ENCODE measurements at places on chromosomes 6 and 20.

- DNase-seq = no peak
Measured at GRCh38 chr20:25291432-25292133, 43.7 kb downstream of the PYGB start.

GRCh38 chr6:85401186-85402021 is 48.5 kb upstream of the NT5E start:
- DNase-seq = no peak

GRCh38 chr20:43789593-43789992 is 62.8 kb upstream of the GTSF1L start:
- no peak for DNase-seq

- DNase-seq = no peak
Measured at GRCh38 chr20:11296951-11297350, 620.7 kb upstream of the BTBD3 start.

- DNase-seq = no peak
Measured at GRCh38 chr6:24006254-24006653, 119.8 kb upstream of the NRSN1 start.

GRCh38 chr6:158575550-158575949 is 15.7 kb downstream of the TMEM181 start:
- DNase-seq = no peak

GRCh38 chr20:60867589-60867988 is 384.5 kb upstream of the CDH4 start:
- no peak for DNase-seq

- no peak for DNase-seq
Measured at GRCh38 chr6:157143890-157144798, 179.2 kb downstream of the TMEM242 start.

DNA sequence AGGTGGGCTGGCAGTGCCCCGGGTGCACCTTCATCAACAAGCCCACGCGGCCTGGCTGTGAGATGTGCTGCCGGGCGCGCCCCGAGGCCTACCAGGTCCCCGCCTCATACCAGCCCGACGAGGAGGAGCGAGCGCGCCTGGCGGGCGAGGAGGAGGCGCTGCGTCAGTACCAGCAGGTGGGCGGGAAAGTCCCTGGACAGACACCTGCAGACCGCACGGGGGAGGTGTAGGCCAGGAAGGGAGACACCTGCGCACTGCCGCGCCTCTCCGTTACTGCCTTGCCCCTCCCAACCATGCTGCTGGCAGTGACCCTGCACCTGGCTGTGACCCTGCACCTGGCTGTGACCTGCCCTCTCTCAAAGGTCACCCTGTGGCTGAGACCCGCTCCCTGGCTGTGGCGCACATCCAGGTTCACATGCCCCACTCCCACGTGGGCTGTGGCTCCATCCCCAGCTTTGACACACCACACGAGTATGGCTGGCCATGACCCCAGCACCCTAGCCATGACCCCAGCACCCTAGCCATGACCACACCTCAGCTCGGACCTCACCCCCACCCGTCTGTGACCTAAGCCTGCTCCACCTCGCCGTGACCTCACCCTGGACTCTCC is 11.6 kb downstream of the RBCK1 start:
- no peak for DNase-seq

DNA sequence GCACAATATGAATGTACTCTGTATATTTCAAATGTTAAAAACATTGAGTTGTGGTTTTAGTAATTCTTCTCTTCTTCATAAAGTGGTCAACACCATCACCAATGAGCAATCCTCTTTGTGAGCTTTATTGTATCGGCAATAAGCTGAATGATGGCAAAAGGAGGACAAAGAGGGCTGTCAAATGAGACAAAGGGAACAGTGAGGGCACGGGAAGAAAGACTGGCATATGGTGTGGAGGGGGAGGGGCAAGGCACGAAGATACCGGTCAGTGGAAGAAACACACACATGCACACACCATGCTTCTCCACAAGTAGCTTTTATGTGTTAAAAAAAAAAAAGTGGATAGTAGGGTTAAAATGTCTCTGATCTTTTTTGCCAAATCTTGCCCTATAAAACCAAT is 506.8 kb upstream of the CITED2 start:
- DNase-seq = no peak

DNA sequence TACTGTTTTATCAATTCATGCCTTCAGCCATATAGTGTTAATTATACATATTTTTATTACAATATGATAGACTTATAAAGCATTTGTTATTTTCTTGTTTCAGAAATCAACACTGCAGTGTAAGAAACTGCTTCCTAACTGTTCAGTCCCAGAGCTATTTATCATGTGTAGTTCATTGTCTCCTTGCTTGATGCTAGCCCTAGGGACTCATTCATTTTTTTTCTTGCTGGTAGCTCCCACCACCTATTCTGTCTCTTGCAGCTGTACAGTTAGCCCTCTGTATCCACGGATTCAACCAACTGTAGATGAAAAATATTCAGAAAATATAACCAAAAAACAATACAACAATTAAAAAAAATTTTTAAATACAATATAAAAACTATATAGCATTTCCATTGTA is 121.3 kb downstream of the STXBP5 start:
- no peak for DNase-seq

DNA sequence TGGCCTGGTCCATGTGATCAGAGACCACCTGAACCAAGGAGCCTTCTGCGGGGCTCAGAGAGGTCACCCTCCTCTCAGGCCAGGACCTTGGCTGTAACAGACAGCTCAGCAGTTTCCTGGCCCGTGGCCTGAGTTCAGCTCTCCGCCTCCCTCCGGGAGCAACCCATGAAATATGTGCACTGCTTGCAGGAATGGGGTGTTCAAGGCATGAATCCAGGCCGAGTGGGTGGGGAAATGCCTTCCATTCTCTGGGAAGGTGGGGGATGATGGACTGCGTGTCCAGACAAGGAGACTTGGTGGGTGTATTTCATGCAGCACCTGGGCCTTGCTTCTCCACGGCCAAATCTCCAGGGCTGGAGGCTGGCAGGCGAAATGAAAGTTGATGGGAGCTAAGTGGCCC is 46.0 kb downstream of the SIRPA start:
- DNase-seq = no peak

- no peak for DNase-seq
Measured at GRCh38 chr20:5949943-5950270, 426 bp downstream of the TRMT6 start.

DNA sequence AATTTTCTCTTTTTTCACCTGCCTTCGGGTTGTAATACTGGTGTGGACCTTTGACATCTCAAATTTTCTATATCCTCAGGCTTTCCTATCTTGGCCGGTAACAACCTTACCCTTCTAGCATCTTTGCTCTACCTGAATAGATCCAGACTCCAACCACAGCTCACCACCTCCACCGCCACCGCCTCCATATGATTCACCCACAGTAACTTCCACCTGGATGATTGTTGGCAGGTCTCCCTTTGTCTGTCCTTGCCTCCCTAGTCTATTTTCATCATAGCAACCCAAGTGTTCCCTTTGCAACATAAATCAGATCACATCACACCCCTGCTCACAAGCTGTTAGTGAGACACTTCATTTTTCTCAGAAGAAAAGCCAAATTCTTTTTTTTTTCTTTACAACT is 525.8 kb upstream of the POU3F2 start:
- DNase-seq = no peak

DNA sequence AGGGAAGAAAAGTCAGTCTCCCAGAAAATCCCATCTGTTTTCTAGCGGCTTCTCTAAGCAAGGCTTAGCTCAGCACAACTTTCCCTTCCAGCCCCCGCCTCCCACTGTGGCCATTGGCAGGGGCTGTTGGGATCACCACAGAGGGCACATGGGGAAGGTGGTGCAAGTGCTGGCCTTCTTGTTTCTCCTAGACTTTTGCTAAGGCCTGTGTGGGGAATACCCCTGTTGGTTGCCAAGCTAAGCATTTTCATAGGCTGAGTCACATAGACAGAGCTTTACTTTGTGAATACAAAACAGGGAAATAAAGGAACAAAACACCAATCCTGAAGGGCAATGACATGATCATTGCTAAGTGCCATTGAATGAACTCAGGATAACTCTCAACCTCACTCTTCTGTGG is 32.4 kb upstream of the TIAM2 start:
- no peak for DNase-seq

- no peak for DNase-seq
Measured at GRCh38 chr6:154921482-154921881, 73.6 kb upstream of the TIAM2 start.

- no peak for DNase-seq
Measured at GRCh38 chr6:10610289-10610688, 84.1 kb downstream of the C6orf52 start.

DNA sequence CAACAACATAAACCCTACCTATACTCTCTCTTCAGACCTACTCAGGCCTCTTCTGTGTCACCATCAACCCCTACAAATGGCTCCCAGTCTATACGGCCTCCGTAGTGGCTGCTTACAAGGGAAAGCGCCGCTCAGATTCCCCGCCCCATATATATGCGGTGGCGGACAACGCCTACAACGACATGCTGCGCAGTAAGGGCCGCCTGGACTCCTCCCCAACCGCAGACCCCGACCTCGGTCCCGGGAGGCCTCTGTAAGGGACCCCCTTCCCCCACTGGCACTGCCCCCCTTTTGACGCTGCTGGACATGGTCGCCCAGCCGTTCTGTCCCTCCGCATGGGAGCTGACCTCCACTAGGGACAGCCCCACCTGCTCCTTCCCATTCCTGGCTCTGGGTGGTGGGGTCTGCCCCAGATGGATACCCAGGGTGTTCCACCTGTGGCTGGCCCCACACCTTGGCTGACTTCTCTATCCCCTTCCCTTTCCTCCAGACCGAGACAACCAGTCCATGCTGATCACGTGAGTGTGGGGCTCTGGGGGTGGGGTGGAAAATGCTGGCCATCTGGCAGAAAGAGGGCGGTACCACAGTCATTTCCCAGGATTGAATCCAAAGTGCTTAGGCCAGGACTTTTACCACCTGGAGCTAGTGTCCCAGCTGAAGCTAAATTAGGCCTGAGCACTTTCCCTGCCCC is 25.0 kb downstream of the MYH7B start:
- peak; percentile 66 for DNase-seq

DNA sequence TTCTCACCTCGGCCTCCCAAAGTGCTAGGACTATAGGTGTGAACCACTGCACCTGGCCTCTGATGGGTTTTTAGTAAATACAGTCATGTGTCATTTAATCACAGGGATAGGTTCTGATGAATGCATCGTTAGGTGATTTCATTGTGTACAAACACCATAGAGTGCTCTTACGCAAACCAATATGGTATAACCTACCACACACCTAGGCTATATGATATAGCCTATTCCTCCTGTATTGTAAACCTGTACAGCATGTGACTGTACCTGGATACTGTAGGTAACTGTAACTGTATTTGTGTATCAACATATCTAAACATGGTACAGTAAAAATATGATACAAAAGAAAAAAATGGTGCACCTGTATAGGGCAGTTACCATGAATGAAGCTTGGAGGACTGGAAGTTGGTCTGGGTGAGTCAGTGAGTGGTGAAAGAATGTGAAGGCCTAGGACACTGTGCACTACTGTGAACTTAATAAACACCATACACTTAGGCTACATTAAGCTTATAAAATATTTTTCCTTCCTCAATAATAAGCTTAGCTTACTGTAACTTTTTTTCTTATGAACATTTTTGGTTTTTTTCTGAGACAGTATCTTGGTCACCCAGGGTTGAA is 10.0 kb downstream of the BICRAL start:
- no peak for DNase-seq

GRCh38 chr6:129911732-129912131 is 50.6 kb upstream of the TMEM244 start:
- no peak for DNase-seq

- DNase-seq = no peak
Measured at GRCh38 chr6:34374069-34374468, 18.4 kb downstream of the NUDT3 start.

- DNase-seq = no peak
Measured at GRCh38 chr20:15805154-15805553, 768.1 kb downstream of the KIF16B start.

DNA sequence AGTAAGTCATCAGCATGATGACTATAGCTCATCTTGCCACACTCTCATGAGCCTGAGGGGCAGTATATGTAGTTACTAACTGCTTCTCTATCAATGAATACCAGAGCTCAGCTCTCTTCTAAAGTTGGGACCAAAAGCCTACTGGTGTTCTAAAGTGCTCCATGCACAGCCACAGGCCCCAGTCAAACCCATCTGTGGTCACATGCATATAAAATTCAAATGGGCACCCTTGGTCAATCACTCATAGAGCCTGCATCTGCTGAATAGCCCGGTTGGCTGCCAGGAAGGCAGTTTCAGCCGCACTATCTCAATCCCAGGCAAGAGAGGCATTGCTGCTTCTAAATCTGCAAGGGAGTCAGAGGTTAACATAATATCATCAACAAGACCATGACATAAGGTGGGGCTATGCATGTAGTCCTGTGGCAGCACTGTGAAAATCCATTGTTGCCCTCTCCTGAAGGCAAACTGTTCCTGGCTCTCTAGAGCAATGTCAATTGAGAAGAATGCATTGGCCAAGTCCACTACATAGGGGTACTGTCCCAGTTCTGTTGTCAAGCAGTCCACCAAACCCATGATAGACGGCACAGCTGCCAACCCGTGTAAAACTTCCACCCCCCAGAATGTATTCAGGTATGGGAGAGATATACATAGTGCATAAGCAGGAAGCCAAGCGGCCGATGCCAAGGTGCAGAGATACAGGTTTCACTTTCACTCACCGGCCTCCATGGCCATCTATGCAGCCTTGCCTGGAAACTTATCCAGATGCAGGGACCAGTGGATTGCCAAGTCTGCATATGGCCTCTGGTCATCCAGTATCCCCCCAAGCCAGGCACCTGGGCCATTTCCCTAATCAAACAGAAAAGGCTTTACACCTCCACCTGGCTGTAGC is 76.2 kb downstream of the ALDH8A1 start:
- DNase-seq = no peak

DNA sequence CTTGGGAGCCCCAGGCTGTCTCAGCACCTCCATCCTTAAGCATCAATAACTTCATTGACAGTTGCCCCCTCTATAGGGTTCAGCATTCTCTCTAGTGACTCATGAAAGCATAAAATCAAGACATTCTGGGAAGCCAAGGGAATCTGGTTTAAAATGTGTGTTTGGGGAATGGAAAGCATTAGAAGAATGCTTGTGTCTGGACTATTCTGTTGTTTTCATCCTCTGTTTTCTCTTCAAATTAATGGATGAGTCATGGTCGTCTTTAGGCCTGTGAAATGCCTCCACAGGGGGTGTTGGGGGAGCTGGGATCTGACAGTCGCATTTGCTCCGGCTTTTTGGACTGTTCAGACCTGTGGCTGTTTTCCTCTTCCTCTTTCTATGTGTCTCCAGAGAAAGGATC is 279.7 kb downstream of the CDC5L start:
- DNase-seq = no peak

GRCh38 chr20:7650086-7650879 is 290.0 kb downstream of the HAO1 start:
- DNase-seq = no peak

GRCh38 chr6:140660295-140660694 is 1285.8 kb upstream of the CITED2 start:
- no peak for DNase-seq

DNA sequence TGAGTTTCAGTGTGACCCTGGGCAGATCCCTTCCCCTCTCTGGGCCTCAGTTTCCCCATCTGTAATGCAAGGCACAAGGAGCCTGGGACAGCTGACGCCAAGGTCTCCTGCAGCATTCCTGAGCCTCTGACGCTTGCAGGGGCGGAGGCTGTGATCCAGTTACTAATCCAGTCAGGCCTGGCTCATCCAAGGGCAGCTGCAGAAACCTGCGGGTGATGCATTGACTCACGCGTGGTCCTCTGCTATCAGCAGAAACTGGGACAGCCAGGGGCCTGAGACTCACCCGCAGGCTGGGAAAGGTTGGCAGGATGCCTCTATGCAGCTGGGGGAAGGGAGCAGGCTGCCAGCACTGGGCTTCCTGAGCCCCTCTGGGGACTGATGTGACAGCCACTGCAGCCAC is 65.0 kb upstream of the SIRPA start:
- peak; percentile 75 for DNase-seq

All from right hindlimb (tissue), 1 donor.